Tongue (tissue), 3 donors: ENCODE measurements at places on chromosomes 2 and 18.

DNA sequence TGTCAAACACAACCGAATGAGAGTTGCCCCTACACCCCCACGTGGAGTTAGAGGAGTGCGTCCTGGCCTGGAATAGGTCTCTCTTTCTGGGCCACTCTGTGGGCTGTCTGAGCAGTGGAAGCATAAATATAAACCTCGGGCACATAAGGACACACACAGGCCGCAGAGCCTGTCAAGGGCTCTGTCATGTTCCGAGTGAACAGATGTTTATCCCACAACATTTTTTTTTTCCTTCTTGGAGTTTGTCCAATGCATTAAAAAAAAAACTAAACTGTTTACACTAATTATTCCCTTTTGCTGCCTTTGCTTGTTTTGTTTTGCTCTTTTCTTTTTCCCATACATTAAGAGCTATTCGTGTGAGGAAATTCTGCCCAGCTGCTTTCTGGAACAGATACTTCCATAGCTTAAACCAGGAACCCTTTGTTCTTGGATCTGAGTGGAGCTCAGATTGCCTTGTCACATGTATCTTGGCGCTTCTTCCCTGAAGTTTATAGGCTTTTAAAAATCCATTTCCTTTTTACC is 228.3 kb upstream of the FOSL2 start:
- DNase-seq, result peak; percentile 88

GRCh38 chr2:99818842-99819241 is 323.5 kb downstream of the AFF3 start:
- peak; percentile 23 for DNase-seq

DNA sequence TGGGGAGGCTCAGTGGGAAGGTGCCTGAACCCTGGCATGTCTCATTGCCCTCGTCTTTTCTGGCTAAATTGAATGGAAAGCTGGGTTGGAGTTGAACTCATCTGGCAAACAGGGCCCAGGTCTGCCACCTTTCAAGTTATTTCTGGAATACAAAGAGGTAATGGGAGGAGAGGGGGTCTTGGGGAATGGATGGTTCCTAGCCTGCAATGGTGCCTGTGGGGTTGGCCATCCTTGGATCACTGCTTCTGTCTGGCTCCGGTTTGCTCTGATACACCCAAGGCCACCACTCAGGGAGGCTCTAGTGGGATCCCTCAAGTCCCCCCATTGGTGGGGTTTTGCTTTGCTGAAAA is 45.3 kb downstream of the PSD4 start:
- no peak for DNase-seq

DNA sequence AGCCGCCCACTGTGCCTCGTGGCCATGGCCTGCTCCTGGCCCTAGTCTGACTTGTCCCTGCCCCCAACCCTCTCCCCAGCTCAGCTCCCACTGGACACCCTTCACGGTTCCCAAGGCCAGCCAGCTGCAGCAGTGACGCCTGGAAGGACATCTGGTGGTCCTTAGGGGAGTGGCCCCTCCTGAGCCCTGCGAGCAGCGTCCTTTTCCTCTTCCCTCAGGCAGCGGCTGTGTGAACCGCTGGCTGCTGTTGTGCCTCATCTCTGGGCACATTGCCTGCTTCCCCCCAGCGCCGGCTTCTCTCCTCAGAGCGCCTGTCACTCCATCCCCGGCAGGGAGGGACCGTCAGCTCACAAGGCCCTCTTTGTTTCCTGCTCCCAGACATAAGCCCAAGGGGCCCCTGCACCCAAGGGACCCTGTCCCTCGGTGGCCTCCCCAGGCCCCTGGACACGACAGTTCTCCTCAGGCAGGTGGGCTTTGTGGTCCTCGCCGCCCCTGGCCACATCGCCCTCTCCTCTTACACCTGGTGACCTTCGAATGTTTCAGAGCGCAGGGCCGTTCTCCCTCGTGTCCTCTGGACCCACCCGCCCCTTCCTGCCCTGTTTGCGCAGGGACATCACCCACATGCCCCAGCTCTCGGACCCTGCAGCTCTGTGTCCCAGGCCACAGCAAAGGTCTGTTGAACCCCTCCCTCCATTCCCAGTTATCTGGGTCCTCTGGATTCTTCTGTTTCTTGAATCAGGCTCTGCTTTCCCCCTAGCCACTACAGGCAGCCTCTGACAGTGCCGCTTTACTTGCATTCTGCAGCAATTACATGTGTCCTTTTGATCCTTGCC is 35.8 kb downstream of the ANO7 start:
- peak; percentile 74 for DNase-seq

GRCh38 chr2:237519506-237520245 is 32.6 kb downstream of the MLPH start:
- no peak for DNase-seq
